SJSA1 (cell line): ENCODE measurements at places on chromosomes 1 and 21. TPM values are rescaled to one million over a fixed set of nuclear protein-coding genes. Genes with fewer than 3 reads are reported as not detected.

The PRPF38A gene
- total RNA-seq, result 20.9 and 21.1 TPM in 2 replicates

The VWA1 gene
- 0.31 and 1.0 TPM in 2 replicates for total RNA-seq

The UBL4B gene
- not detected in 2 replicates for total RNA-seq

The UBE2U gene
- not detected in 2 replicates for total RNA-seq
